ENCODE measurements at places on chromosomes 3 and 15. TPM values are rescaled to one million over a fixed set of nuclear protein-coding genes. Genes with fewer than 3 reads are reported as not detected.

Gene FBLN2
- total RNA-seq: 20.6 TPM

- DNase-seq: no peak
Observed at GRCh38 chr3:173938616-173939015, 541.1 kb downstream of the NLGN1 start.

GRCh38 chr15:83858820-83859505 lies 205.0 kb downstream of the ADAMTSL3 start:
- DNase-seq: no peak

DNA sequence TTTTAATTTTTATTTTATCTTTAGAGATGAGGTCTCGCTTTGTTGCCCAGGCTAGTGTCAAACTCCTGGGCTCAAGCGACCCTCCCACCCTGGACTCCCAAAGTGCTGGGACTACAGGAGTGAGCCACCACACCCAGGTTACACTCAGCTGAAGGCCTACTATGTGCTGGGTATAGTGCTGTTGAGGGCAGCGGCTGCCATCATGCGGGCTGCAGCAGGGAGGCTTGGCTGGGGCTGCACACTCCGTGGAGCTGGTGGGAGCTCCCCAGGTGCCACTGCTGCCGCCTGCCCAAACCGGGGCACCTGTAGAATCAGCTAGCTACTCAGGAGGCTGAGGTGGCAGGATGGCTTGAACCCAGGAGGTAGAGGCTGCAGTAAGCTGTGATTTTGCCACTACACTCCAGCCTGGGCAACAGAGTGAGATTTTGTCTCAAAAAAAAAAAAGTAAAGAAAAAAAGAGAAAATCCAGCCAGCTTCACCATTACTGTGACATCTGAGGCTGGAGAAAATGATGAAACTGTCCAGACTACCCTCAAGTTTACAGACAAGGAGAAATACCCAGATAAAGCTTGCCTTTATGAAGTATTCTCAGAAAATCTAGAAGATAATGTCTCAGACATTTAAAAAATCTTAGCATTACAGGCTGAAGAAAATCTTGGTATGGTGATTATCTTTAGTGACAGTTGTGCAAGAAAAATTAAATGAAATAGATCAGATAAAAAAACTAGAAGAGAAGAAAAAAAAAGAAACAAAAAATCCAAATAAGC lies 42.1 kb downstream of the CRABP1 start:
- no peak for DNase-seq

DNA sequence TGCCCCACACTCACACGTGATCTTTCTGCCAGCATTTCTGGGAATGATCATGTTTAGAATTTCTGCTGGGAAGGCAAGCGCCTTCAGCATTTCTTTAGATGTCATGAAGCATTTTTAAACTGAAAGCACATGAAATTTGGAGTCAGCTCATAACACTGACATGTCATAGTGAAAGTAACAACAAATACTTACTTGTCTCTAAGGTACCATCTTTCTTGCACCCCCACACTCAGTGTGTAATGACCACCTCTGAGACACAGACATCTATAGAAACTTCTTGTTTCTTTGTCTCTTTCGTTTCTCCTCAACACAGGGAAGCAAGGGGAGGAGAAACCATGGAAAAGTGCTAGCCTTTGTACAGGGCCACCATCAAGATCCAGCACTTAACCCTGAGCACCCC lies 171.7 kb downstream of the RORA start:
- DNase-seq: no peak

DNA sequence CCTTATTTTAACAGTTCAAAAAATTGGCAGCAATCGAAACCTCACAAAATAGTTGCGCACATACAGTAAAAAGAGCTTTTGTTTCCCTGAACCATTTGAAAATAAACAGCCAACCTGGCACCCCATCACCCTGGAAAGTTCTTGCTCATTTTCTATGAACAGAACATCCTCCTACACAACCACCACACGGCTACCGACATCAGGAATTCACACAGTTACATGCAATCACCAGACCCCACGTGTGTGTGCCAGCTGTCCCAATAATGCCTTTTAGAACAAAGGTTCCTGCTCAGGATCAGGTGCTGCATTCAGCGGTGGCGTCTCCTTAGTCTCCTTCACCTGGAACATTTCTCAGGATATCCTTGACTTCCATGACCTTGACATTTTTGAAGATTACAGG lies 186.5 kb downstream of the KLF13 start:
- DNase-seq: no peak

All from Peyer's patch (tissue), 4 donors.